Neural progenitor cell (in vitro differentiated cells): ENCODE measurements at places on chromosomes 3 and 15. TPM values are rescaled to one million over a fixed set of nuclear protein-coding genes. Genes with fewer than 3 reads are reported as not detected.

The FAM3D gene
- total RNA-seq = 0.11 and 0.15 TPM in 2 replicates

The KATNBL1 gene
- 124 and 178 TPM in 2 replicates for total RNA-seq

The EPHA6 gene
- 0.11 and 0.28 TPM in 2 replicates for total RNA-seq

The PRKCI gene
- total RNA-seq = 67.4 and 87.8 TPM in 2 replicates

The SLC12A8 gene
- 2.2 and 4.6 TPM in 2 replicates for total RNA-seq

DNA sequence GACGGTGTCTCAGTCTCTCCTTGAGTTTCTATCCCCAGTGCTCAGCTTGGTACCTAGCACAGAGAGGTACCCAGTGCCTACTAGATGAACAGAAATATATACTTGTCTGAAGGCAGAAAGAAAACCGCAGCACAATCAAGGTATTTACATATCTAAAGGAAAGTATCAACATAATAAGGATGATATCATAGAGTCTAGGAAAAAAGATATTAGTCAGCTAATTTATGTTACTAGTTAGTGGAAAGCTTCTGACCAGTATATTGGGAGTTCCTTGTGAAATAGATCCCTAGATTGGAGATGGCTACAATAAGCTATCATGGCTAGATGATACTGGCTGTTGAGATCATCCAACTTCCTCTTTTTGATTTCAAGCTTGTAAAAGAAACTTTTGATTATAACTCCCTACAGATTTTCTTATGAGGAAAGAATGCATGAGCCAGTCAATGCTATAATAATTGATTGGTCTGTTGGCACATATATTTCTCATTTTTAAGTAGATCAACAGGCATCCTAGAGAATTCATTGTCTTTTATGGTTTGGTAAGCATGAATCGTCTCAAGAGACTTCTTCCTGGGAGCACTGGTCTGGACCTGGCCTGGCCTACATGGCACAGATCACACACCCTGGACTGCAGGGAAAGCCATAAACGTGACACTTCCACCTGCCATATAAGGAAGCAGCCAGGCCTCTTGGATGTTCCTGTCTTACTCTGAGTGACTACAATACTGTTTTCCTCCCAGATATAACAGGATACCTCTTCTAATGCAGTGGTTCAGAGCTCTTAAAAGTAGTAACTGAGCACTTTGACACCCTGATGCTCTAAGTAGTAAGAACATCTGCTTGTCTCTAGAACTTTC, 60.7 kb downstream of the IMPG2 start:
- H3K4me1 ChIP-seq = no peaks in the 10 kb centered on the region
- H3K36me3 ChIP-seq = no peaks in the 10 kb centered on the region
- H3K27me3 ChIP-seq = no peaks in the 10 kb centered on the region
- no peak overlapping the region for H3K27ac ChIP-seq
- no peak overlapping the region for H3K4me3 ChIP-seq
- no peak for DNase-seq

GRCh38 chr15:61227950-61228936, 859 bp downstream of the RORA start:
- no peaks in the 10 kb centered on the region for H3K36me3 ChIP-seq
- H3K4me1 ChIP-seq = peaks cover 24% of the 10 kb centered on the region
- peak overlapping the region; percentile 91 for H3K4me3 ChIP-seq
- peak; percentile 54 for DNase-seq

DNA sequence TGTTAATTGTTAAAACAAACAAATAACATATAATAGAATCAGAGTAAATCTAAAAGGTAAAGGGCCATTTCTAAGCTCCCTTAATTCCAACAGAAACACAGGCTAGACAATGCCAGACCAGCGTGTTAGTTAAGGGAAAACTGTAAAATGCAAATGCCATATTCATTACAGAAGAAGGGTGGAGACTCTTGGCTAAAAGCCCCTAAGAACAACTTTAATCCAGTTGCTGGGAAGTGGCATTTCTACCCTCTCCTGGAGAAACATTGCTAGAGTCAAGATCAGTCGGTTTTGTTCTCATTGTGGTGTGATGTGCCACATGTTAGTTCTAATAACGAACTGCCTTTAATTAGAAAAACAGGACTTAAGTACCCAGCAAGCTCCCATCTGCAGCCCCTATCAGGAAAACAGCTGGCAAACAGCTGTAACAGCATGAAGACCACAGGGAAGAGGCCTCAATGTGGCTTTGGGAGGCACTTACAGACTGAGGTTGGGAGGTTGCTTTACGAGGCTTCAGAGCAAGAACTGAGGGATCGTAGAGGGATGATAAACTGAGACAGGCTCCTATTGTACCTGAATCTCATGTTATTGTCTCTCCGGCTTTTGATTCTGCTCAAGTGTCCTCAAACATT, 1134.8 kb downstream of the ROBO1 start:
- H3K4me1 ChIP-seq = no peaks in the 10 kb centered on the region
- peaks cover 9% of the 10 kb centered on the region for H3K36me3 ChIP-seq
- H3K27me3 ChIP-seq = no peaks in the 10 kb centered on the region
- H3K4me3 ChIP-seq = no peak overlapping the region
- no peak overlapping the region for H3K27ac ChIP-seq
- DNase-seq = peak; percentile 8

GRCh38 chr3:125024817-125025216, 31.0 kb downstream of the HEG1 start:
- H3K4me3 ChIP-seq = no peak overlapping the region
- H3K27ac ChIP-seq = no peak overlapping the region
- H3K4me1 ChIP-seq = no peaks in the 10 kb centered on the region
- H3K36me3 ChIP-seq = no peaks in the 10 kb centered on the region
- no peaks in the 10 kb centered on the region for H3K27me3 ChIP-seq
- no peak for DNase-seq

GRCh38 chr15:69760258-69760845, 307.7 kb downstream of the RPLP1 start:
- no peak overlapping the region for H3K4me3 ChIP-seq
- H3K27me3 ChIP-seq = no peaks in the 10 kb centered on the region
- H3K36me3 ChIP-seq = no peaks in the 10 kb centered on the region
- peaks cover 5% of the 10 kb centered on the region for H3K4me1 ChIP-seq
- H3K27ac ChIP-seq = no peak overlapping the region

DNA sequence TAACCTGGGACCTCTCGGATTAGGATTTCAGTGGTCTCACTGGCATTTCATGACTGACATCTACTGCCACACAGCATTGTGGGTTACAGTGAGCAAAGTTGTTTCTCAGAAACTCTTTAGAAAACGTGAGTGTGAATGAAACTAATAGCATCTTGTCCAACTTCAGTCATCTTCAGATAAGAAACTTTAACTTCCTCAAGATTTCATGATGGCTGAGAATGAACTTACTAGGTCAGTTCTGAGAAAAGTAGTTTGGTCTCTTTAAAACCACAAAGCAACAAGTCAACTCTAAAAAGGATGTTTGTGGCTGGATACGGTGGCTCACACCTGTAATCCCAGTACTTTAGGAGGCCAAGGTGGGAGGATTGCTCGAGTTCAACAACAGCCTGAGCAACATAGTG, 14.2 kb upstream of the HOMER2 start:
- no peaks in the 10 kb centered on the region for H3K36me3 ChIP-seq
- H3K4me1 ChIP-seq = no peaks in the 10 kb centered on the region
- no peak overlapping the region for H3K27ac ChIP-seq
- H3K27me3 ChIP-seq = no peaks in the 10 kb centered on the region

DNA sequence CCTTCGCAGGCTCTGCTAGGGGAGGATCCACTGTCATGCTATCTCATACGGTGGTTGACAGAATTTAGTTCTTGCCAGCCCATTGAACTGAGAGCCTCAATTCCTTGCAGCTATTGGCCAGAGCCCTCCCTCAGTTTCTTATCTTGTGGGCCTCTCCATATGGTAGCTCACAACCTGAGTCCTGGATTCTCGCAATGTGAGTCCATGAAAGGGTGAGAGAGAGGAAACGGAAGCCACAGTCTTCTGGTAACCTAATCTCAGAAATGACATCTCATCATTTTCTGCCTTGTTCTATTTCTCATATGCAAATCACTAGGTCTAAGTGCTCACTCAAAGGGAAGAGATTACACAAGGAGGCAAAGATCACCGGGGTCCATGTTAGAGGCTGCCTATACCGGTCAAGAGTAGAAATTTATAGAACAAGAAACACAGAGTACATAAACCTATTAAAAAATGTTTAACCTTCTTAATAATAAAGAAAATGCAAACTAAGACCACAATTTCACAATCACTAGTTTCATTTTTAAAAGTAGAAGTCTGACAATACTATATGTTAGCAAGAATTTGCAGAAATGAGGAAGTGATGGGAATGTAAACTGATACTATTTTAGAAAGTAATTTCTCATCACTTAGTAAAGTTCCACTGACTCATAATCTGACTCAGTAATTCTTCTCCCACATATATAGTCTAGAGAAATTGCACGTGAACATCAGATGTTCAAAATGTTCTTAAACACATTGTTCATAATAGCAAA, 378.4 kb upstream of the AGTR1 start:
- H3K27me3 ChIP-seq = no peaks in the 10 kb centered on the region
- no peak for DNase-seq
- no peaks in the 10 kb centered on the region for H3K36me3 ChIP-seq
- no peak overlapping the region for H3K27ac ChIP-seq

DNA sequence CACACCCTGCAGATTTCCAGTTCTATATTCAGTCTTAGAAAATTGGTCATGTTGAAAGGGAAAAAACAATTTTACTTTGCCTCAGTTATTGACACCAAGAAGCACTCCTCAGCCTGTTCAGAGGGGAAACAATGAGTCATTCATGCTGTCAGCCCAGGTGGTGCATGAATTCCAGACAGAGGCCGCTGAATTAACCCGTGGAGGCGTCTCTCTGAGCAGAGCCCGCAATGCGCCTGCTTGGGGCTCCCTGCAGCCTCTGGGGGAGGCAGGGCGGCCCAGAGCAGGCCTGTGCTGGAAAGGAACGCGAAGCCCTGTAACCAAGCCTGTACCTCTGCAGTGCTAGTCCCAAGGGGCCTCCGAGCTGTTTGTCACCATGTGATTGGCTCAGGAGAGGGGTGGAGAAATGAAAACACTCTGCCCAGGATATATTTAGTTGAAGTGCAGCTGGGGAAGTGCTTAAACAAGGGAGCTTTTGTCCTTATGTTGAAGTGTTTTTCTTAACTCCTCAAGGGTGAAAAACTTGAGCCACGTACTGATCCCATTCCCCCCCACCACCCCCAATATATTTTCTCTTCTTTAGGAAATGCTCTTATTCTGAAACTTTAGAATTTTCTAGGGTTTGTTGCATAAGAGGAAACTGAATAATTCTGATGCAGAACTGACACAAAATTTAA, 68.3 kb upstream of the CHD2 start:
- H3K27me3 ChIP-seq = no peaks in the 10 kb centered on the region
- DNase-seq = peak; percentile 98
- peak overlapping the region; percentile 98 for H3K27ac ChIP-seq
- H3K36me3 ChIP-seq = no peaks in the 10 kb centered on the region

DNA sequence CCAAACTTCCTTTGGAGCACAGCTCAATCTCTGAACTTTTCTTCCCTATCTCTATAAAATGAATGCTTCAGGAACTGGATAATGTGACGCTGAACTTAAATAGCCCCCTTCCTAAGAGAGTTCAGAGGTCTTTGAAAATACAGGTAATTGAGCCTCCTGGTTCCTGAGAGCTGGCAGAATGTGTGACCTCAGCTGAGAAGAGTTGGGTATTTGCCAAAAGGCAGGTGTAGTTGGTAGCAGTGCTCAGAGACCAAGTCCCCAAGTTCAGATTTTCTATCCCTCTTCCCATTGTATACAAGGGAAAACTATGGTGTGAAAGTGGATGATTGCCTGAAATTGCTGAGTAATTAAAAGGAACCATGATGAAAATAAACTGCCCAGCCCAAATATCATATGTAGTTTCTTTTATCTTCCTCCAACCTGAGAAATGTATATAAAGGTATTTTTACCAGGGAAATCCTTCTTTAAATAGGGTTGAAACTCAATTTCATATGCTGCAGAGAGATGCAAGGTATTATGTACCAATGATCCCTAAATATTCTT, 154.6 kb upstream of the ICE2 start:
- DNase-seq = no peak
- H3K36me3 ChIP-seq = no peaks in the 10 kb centered on the region
- H3K4me1 ChIP-seq = no peaks in the 10 kb centered on the region
- no peak overlapping the region for H3K4me3 ChIP-seq

GRCh38 chr3:145357453-145357852, 803.5 kb downstream of the PLOD2 start:
- no peak overlapping the region for H3K4me3 ChIP-seq
- no peaks in the 10 kb centered on the region for H3K27me3 ChIP-seq
- H3K4me1 ChIP-seq = peaks cover 5% of the 10 kb centered on the region
- no peak overlapping the region for H3K27ac ChIP-seq
- no peak for DNase-seq

DNA sequence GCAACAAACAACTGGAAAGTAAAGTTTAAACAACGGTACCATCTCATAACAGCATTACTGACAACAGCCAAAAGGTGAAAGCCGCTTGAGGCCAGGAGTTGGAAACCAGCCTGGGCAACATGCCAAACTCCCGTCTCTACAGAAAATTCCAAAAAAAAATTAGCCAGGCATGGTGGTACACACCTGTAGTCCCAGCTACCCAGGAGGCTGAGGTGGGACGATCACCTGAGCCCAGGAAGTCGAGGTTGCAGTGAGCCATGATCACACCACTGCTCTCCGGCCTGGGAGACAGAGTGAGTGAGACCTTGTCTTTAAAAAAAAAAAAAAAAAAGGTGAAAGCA, 4.4 kb downstream of the TNK2 start:
- peaks cover 14% of the 10 kb centered on the region for H3K27me3 ChIP-seq
- H3K36me3 ChIP-seq = no peaks in the 10 kb centered on the region
- H3K4me3 ChIP-seq = no peak overlapping the region
- H3K27ac ChIP-seq = no peak overlapping the region

DNA sequence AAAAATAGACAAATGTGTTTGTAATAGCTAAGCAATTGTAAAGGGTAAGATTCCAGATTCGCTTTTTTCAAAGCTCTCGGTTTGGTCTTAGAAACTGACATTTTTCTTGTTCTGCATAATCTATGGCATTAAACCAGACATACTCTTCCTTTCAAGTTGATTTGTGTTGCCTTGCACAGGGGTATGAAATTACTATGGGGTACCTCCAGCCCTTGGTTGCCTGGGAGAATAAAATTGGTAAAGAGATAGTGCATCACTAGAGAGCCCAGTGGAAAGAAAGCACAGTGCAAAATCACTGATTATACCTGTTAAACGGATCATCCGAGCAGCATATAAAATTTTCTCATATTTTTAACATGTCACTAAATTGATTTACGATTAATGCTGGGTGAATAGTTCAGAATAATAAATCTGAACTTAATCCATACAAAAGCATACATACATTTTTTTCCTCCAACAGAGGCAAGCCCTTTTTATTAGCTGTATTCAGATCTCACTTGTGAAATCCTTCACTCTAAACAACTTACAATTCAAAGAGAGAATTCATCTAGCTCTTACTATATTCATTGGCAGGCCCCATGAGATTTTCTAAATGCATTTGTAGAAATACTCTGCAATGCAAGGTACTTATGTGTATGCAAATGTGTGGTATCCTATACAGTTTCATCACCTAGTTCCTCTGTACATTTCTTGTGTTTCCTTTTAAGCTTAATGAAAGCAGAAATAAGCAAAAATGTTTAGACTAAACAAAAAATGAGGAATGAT, 224.4 kb downstream of the ROBO1 start:
- no peak for DNase-seq
- H3K27me3 ChIP-seq = no peaks in the 10 kb centered on the region
- H3K36me3 ChIP-seq = no peaks in the 10 kb centered on the region
- no peaks in the 10 kb centered on the region for H3K4me1 ChIP-seq
- H3K4me3 ChIP-seq = no peak overlapping the region

GRCh38 chr3:141257961-141258360, 26.3 kb downstream of the PXYLP1 start:
- H3K36me3 ChIP-seq = no peaks in the 10 kb centered on the region
- peaks cover 24% of the 10 kb centered on the region for H3K4me1 ChIP-seq
- no peaks in the 10 kb centered on the region for H3K27me3 ChIP-seq
